Inflammatory macrophage (primary cell): ENCODE measurements at places on chromosomes 7 and 10.

DNA sequence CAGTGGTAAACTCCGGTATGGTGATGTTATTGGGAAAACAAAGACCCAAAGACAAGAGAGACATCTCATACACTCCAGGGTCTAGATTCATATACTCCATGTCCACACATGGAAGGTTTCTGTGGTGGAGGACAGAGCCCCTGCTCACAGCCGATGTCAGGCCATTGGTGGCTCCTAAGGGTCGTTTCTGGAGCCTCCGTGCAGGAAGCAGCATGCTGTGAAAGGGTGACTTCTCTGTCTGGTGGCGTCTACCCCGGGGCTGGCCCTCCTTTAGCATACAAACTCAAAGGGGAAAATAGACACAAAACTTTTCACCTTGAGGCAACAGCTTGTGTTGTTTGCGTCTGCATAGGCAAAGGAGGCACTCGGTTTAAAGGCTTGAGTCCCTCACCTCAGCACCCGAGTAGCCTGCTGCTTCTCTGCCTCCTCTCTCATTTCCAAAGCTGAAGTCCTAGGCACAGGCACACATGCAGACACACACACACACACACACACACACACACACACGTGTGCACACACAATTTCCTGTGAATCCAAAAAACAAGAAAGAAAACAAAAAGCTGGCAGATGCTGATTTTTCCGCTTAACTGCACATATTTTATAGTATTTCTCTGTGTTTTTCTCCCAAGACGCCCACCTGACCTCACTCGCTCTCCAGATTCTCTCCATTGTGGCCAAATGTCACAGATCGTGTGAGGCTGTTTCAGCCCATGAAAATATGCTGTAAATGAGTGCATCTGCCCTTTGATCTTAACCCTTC lies 601.4 kb upstream of the MGMT start:
- DNase-seq: no peak

GRCh38 chr7:151238924-151239836 lies 6.9 kb downstream of the CHPF2 start:
- DNase-seq: no peak

GRCh38 chr7:50085344-50085743 lies 7.7 kb downstream of the ZPBP start:
- DNase-seq: no peak

DNA sequence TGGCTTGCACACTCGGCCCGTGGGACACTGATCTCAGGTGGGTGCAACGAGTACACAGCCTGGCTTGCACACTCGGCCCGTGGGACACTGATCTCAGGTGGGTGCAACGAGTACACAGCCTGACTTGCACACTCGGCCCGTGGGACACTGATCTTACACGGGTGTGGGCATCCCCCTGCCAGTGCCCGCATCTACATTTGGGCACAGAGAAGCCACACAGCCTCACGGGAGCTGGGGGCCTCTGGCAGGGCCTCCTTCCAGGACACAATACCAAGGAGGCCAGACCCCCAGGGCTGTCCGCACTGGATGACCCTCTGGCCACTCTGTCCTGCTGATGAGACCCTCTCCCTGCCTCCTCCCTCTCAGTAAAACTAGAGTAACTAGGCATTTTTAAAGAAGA lies 330.5 kb downstream of the DNAJB6 start:
- no peak for DNase-seq

DNA sequence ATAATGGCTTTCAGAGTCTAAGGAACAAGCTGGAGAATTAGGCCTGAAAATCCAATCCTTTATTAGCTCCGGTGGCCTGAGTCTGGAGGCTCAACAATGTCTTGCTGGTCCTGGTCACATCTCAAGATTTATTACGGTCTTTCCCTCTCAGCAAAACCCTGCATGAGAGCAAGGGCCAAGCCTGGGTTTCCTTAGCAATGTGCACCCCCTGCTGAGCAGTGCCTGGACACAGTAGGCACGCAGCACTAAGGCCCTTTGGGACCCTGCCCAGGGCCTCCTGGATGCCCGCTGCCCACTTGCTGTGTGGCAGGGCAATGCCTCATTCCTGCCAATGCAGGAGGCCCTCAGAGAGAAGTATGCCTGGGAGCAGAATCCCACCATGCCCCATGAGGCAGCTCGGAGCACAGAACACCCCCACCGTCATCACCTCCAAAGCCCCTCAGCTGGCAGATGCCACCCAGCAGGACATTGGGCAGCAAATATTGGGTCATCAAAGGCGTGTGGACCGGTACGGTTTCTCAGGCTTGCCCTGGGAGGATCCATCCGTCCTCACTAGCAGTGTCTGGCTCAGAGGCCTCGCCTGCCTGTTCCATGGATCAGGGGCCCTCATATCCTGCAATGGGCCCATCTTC lies 156.4 kb downstream of the OAT start:
- no peak for DNase-seq

GRCh38 chr10:98577168-98577567 lies 130.4 kb upstream of the HPS1 start:
- no peak for DNase-seq
